Putamen (tissue), 1 donor: ENCODE measurements at places on chromosomes 7 and 10.

- DNase-seq, result no peak
Measured at GRCh38 chr7:117053432-117053831, 100.1 kb downstream of the ST7 start.

DNA sequence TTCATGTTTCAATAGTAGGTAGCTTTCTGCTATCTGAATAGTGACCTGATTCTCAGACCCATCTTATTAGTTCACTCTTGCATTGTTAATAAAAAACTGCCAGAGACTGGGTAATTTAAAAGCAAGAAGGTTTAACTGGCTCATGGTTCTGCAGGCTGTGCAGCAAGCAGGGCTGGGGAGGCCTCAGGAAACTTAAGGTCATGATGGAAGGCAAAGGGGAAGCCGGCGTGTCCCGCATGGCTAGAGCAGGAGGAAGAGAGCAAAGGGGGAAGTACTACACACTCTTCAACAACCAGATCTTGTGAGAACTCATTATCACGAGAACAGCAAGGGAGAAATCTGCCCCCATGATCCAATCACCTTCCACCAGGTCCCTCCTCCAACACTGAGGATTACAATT lies 185.2 kb upstream of the PITRM1 start:
- DNase-seq, result no peak

DNA sequence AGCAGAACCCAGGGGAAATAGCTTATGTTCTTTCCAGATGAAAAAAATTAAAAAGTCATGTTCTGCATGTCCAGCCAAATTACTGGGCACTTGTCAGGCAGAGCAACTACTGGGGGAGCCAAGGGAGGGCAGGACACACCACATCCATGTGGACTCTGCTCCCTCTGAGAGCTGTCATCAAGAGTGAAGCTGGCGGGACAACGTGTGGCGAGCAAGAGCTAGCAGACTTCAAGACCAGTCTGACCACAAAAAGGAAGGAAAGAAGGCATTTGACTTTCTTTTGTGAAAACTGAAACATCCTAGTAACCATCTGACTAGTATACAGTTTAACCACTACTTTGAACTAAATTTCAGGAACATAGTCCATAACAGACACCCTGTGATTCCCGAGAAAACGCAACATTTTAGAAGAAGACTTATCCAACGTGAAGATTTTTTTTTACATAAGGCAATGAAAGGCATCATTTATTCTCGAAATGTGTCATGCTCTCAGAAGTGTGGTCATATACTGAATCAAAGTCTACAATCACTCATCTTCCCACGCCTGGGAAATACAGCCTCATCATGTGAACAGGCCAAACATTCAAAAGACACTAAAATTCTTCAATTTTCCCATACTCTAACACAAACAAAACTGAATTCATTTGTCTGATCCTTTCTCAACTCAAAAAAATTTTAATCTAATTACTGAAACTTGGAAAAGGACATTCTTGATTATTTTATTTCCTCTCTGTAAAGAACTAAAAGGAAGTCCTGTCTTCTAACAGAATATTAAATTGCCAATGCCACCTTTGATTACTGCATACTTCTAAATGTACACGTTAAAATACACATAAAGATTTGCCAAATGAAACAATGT lies 15.5 kb downstream of the CYTH3 start:
- DNase-seq, result no peak

DNA sequence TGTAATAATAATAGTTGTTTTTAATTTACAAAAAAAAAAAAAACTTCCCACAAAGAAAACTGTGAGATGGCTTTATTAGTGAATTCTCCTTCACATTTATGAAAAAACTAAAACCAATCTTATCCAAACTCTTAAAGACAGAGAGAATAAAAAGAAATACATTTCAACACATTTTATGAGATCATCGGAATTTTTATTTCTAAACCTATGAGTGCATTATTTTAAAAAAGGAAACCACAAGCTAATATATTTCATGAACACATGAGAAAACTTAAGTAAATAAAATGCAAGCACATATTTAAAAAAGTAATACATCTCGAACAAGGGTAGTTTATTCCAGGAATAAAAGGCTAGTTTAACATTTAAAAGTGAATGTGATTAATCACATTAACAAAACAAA lies 31.5 kb downstream of the C7orf25 start:
- no peak for DNase-seq

- no peak for DNase-seq
Measured at GRCh38 chr10:27685681-27686080, 59.9 kb downstream of the MKX start.

GRCh38 chr7:137669706-137670105 lies 177.1 kb downstream of the DGKI start:
- DNase-seq, result no peak

DNA sequence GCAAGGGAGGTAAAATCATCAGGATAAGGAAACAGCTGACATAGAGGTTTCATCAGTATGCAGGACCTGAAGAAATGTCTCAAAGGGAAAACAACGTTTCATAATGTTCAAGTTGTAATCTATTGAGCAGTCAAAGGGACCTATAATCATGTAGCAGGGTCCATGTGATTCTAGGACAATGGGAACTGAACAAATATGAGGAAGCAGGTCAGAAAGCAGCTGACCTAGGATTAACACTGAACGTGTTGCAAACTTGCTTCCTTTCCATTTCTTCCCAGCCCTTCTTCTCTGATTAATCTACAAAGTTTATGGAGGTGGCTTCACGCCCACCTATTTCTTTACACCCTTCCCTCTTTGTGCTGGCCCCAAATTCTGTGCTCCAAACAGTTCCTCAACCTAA lies 256.9 kb upstream of the AKR1E2 start:
- DNase-seq, result no peak

GRCh38 chr10:10677479-10677878 lies 340.2 kb upstream of the CELF2 start:
- DNase-seq, result no peak

DNA sequence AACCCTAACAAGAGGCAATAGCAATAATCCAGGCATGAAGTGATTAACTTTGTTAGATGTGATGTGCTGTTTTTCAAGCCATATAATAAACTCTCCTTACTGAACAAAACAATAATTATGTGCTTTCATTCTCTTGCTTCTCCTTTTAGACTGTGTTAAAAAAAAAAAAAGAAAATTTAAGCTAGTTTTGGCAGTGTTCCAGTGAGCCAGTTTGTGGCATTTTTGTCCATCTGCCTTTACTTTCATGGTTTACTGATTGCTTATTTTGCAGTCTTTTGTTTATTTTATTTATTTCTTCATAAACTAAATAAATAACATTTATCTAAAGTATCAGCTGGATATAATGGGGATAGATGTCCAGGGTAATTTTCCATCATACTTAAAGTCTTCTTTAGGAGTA lies 625.3 kb downstream of the CNTNAP2 start:
- DNase-seq, result no peak

- DNase-seq, result no peak
Measured at GRCh38 chr10:130809761-130810515, 501.6 kb downstream of the TCERG1L start.

- no peak for DNase-seq
Measured at GRCh38 chr10:103232131-103232673, 13.5 kb upstream of the RPEL1 start.

GRCh38 chr7:19381321-19381720 lies 236.1 kb upstream of the FERD3L start:
- no peak for DNase-seq

- DNase-seq, result no peak
Measured at GRCh38 chr10:5643346-5644067, 22.9 kb downstream of the ASB13 start.

GRCh38 chr10:21053953-21054690 lies 157.0 kb upstream of the NEBL start:
- DNase-seq, result no peak

GRCh38 chr7:37297546-37297945 lies 151.1 kb downstream of the ELMO1 start:
- no peak for DNase-seq

DNA sequence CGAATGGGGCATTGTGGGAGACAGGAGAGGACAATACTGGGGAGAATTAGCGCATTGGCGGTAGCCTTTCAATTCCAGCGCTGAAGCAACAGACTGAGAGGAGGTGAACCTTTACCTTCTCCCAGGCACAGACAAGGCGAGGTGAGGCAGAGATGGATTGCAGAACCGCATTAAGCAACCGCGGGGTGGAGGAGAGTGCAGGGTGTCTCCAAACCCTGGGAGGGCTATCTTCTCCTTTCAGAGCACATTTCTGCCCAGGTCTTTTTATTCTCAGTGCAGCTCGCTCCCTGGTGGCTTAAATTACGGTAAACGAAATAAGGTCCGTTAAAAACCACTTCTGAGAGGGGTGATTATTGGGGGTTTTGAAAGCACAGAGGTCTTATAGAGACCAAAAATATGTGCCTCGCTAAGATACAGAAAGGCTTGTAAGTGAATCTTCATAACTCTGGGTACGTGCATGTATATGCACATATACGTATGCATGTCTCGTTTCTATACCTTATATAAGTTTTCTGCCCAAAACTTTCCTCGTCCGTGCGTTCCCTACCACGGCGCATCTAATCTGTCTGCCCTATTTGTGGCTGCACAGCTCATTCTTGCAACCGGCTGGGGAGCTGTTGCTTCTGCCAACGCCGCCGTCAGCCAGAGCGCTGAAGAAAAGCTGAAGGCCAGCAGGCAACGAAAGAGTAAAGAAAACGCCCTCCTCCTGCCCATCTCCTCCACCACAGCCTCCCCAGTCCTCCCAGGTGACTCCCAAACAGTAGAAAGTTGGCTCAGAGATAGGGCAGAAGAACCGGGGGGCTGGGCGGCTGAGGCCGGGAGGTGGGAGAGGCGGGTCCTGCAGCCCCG lies 895 bp upstream of the ZNF804B start:
- peak; percentile 14 for DNase-seq

- DNase-seq, result no peak
Measured at GRCh38 chr10:111207500-111207899, 130.7 kb downstream of the ADRA2A start.

DNA sequence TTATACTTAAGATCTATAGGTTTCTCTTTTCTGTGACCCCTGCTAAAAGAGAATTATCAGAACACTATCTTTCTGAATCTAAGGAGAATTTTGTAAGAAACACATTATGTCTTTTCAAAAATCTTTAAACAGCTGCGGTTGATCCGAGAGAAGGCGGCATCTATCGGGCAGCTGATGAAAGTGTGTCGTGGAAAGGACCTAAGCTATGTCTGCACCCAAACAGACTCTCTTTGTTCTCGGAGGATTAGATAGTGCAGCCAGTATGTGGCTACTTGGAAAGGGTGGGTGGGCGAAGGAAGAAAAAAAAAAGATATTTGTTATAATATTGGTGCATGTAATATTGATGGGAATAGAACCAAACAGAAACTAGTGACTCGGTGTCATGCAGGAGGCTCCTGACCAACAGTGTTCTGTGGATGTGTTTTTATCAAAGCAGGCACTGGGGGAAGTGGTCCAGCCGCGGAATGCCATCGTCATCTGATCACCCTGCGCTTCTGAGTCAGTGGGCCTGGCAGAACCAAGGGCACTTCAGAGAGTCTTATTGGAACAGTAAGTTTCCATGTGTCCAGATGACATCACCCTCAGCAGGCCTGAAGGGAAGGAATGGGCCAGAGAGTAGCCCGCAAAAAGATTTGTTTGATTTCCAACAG lies 509.7 kb upstream of the AKR1E2 start:
- DNase-seq, result peak; percentile 23

DNA sequence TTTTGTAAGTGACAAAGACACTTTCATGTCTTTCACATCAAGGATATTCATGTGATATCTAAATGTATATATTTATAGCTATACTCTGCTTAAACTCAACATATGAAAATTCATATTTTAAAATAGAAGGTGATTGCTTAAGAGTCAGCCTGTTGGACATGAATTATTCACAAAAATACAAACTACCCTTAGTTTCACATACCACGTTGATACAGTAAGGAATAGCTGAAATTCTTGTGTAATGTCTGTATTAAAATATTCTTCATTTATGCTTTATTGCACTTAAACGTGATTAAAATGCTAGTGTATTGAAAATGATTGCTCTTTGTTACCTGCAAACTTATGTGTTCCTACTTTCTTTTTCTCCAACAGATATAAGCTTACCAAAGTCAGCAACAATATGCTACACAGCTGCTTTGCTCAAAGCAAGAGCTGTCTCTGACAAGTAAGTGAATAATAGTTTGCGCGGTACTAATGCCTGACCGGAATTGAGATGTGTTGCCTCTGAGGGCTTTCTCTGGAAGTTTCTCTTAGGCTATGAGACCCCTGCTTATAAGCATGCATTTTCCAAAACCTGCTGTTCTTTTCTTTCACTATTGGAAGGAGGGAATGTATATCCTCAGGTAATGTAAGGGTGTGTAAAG lies 133.8 kb downstream of the WNT2 start:
- no peak for DNase-seq

GRCh38 chr7:37494926-37495325 lies 46.3 kb upstream of the ELMO1 start:
- no peak for DNase-seq

DNA sequence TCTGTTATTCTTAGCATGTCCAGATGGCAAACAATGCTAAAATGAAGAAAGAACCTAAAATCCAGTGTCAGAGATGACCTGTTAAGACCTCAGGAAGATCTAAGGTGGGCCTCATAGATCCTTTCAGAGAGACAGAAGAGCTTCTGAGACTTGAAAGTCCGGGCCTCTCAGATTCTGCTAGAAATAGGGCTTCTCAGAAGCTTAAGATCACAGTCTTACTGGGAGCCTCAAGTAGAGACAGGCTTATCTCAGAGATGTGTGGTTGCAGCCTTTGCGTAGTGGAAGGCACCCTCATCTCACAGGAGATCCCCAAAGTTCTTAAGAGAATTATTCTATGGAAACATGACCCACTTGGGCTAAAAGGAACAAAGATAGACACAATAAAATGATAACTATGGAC lies 642.8 kb downstream of the TNS3 start:
- DNase-seq, result no peak

- DNase-seq, result no peak
Measured at GRCh38 chr10:6083523-6084475, 5.0 kb upstream of the RBM17 start.

DNA sequence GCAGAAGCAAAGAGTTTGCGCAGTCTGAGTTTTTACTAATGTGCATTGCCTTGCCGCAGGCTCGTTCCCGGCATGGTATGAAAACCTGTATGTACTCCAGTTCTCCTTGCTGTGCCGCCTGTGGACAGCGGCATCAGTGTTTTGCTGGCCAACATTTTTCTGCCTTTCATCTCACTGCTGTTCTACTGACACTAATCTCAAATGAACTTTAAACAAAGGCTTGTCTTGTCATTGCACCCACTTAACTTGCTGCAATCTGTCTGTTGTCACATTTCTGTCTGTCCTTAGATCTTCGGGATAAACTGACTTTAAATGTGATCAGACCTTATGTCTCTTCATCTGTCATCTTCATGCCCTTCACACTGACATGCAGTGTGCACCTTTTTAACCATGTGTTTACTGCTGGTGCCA lies 71.7 kb upstream of the ZNRF2 start:
- no peak for DNase-seq

GRCh38 chr7:128530855-128531104 lies 54.2 kb downstream of the METTL2B start:
- DNase-seq, result no peak
